NCI-H1417 (cell line): ENCODE measurements at places on chromosomes 7 and 10.

DNA sequence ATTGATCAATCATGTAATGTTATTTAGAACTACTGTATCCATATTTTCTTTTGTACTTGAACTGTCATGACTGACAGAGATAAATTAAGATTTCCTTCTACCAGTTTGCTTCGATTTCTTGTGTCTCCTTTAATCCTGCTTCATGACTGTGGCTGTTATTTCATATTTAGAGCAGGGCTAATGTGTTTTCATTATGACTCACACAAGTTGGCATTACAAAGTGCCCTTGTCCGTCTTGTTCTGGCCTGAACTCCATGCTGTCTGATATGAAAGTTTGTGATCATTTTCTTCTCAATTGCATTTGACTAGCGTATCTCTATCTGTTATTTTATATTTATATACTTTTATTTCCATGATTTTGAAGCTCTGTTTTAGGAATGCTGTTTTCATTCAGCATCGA, 344.1 kb upstream of the PRKCQ start:
- DNase-seq, result no peak

DNA sequence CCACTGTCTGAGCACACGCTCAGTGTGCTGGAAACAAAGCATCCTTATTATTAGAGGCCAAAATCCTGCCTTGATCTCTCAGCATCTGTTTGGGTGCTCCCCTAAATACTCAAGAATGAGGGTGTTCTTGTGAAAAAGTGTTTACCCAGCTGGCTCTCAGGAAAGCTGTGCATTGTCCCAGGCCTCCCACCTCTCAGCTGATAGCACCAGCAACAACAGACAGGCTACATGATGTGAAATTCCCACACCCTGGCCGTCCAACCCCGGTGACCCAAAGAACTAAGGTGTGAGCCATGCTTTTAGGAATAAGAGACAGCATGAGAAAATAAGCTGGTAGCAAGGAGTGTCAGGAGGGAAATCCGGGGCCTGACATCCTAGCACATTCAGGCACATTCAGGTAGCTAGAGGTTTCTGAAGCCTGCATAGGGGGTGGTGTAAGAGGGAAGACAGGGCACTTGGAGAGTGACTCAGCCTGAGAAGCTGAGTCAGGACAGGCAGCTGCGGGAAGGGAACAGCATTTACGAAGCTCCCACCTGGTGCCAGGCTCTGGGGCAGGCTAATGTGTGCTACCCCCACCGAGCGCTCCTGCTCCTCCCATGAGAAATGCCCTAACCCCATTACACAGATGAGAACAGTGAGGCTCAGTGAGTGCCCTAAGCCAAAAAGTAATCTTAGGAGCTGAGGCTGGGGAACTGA, 205.6 kb downstream of the GRID1 start:
- no peak for DNase-seq

DNA sequence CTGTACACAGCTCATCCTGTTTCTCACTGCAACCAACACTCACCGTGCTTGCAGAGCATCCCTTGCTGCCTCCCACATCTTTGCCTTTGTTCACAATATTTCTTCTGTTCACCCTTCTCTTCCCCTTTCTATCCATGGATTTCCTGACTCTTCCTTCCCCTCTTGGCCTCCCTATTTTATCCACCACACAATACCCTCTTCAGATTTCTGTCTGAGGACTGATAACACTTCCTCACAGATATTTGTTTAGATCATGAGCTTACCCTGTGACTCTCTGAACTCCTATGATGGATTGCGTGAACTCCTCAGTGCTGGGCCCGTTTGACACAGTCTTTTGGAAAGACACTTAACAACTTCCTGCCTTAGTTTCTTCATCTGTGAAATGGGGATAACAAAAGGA, 62.8 kb upstream of the GPR158 start:
- no peak for DNase-seq

- no peak for DNase-seq
These were observed 2.7 kb downstream of the TRUB1 start for GRCh38 chr10:114940735-114941134.

- no peak for DNase-seq
These were observed 6.4 kb downstream of the OR2F1 start for GRCh38 chr7:143960813-143961610.

DNA sequence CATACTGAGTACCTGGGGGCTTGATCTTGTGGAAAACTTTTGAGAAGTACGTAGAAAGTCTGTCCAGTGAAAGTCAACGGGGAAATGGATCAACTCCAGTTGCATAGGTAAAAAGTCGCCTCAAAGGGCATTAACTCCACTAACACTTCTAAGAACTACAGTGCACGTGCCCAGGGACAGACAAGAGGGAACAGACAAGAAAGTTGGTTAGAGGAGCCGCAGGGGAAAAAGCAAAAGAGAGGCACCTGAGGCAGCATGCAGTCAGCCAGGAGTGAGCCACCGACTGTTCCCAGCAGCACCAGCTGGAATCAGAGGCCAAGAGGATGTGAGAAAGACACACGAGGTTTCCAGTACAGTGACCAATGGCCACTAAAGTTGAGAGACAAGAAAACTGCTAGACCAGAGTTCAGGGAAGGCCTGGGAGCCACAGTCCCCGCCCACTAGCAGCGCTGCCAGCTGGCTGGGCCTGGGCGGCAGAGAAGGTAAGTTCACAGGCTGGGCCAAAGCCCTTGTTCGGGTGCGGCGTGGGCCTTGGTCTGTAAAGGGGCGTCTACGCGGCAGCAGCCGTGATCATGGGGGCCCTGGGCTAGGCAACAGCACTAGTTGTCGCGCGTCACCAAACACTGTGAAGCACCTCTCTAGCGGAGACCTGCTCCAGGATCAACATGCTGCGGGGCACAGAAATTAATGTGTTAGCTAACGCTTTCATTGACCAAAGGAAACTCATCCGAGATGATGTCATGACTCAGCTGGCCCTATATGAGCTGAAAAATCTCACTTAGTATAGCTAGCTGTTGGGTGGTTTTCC, 14.0 kb downstream of the ITGB1 start:
- DNase-seq, result no peak

DNA sequence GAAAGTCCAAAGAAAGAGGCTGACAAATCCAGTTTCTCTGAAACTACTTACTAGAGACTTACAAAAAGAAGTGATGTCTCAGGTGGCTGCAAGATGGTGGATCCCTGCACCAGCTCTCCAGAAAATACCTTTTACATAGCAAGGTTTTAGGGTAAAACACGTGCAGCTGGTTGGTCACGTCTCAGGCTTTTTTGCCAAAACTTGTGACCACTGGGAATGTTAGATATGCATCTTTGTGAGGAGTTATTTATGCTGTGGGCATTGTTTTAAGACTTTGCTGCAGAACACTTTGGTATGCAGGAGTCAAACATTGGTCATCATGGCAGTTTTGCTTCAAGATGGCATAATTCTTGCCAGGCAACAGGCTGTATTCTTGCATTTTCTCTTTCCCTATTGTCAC, 1352.8 kb downstream of the REEP3 start:
- DNase-seq, result no peak

DNA sequence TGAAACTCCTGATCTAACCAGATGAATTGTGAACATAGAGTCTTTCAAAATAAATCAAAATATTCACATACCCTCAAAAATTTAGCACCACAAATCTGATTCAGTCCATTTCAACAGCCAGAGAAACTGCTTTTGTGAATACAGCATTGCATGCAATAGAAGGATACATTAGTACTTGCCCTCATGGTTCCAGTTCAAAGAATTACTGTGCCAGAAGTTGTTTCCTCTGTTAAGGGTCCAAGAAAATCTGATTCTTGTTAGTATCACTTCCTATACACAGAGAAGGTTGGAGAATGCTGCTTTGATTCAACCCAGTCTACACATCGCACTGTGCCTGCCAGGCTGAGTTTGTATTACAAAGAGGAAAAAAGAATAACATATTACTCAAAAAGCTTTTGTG, 115.6 kb downstream of the TFEC start:
- DNase-seq, result no peak

DNA sequence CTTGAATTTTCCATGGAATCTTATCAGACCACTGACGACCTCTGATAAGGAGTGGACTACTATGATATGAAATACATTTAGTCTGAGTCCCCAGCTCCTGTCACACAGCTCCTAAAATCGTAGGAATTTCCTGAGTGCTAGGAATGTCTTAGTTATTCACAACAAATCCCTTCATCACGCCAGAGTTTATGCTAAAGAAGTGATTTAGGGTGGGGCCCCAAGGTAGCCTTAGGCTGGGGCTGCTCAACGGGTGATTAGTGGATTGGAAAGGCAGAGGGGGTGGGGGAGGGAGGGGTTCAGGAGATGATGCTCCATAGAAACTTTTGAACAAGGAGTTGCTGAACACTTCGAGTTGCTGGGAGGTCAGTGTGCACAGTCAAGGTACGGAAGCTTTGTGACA, 7.0 kb upstream of the TET1 start:
- no peak for DNase-seq

GRCh38 chr10:96290368-96291133, 13.7 kb upstream of the DNTT start:
- no peak for DNase-seq

GRCh38 chr10:80498833-80499741, 38.6 kb upstream of the SH2D4B start:
- DNase-seq, result no peak

DNA sequence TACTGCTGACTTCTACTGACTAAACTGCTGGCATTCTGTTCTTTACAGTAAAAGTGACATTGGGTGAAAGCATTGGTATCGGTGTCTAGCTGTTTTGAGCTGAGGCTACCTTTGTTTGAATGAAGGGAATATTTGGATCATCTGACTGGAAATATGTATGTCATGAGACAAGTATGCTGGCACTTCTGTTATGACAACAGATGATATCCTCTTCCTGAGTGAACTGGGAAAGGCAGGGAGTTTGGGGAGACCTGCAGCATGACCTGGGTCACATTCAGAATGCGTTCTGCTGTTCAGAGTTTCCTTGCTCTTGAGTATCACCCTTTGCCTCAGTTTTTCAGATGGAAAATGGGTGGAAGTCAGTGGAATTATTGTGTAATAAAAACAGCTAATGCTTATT, 81.8 kb downstream of the PLCE1 start:
- DNase-seq, result no peak

- peak; percentile 49 for DNase-seq
These were observed 84.0 kb downstream of the ANLN start for GRCh38 chr7:36473454-36474282.

GRCh38 chr7:51227861-51228260, 88.7 kb downstream of the COBL start:
- no peak for DNase-seq

DNA sequence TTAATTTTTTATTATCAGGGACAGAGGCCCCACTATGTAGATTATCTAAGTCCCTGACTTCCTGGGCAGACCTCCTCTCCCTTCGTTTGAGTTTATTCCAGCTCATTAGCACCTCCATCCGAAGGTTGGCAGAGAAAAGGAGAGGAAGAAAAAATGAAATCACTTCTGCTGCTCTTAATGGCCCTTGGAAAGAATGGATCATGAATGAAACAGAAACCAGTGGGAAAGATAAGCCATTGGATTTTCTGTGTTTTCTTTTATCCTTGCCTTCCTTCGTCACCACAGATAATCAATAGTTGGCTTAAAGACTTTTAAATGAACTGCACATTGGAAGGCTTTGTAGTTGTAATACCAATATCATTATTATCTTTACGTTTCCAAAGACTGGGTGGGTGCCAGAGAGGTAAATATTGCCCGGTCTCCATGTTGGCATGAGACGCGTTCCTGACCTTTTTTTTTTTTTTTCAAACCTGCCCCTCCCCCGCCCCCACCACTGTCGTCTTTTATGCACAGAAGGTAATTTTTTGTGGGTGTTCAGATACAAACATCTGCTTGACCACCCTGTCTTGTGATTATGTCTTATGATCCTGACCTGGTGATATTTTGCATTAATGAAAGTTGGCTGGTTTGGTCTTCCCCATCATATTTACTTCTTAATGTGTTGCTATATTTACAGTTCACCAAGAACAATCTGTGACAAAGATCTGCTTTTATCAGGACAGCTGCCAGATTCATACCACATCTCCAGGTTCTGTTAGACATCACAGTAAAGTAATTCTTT, 116.8 kb downstream of the ARID5B start:
- no peak for DNase-seq

DNA sequence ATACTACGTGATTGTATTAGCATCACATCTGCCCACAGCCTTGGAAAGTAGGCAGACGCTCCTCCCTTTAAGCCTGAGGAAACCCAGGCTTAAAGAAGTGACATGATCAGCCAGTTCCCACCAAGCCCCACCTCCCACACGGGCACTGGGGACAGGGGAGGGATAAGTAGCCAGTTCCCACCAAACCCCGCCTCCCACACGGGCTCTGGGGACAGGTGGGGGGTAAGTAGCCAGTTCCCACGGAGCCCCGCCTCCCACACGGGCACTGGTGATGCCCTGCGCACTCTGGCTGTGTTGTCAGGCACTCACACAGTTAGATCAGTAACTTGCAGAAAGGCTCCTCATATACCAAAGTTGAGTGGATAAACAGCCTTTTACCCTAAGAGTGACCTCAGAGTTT, 606.8 kb downstream of the PTPRN2 start:
- no peak for DNase-seq

DNA sequence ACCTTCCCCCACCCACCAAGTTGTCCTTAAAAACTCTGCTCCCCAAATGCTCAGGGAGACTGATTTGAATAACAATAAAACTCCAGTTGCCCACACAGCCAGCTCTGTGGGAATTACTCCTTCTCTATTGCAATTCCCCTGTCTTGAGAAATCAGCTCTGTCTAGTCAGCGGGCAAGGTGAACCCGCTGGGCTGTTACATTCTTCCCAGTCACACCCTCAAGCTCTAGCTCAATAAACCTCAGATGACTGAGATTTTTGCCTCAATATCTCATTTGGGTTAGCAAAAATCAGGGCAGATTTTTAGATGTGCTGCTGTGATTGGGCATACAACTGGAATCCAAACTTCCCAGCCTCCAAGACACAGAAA, 32.9 kb downstream of the SVOPL start:
- DNase-seq, result no peak

GRCh38 chr10:79242620-79243152, 104.6 kb upstream of the PPIF start:
- peak; percentile 74 for DNase-seq

- DNase-seq, result peak; percentile 23
These were observed 30.1 kb upstream of the KCNMA1 start for GRCh38 chr10:77667426-77668324.

DNA sequence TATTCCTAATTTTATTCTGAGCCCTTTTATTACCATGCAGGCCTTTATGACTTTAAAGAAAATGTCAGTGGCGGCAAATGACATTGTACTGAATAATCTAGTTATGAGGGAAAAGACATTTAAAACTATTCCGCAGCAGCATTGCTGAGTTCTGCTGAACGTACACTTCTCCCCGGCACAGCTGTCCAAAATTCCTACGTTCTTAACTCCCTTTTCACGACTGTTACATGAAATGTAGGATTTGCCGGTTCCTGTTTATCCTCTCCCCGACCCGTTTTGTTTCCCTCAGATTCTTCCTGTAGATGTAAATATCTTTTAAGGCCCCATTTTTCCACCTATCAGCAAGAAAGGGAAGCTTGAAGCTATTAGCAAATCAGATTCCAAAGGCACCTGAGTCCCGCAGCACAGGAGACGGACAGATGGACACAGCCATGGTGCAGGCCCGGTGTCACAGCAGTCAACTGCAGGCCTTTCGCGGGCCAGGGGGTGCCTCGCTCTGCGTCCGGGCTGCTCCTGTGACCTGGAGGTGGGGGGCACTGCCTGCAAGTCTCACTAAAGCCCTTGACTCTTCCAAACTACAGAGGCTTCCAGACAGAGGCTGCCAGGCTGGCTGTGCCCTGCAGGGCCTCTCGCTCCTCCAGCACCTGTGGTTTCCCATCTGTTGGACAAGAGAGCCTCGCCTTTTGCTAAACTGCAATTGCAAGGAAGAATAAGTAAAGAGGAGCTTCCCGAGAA, 485.0 kb upstream of the MGMT start:
- DNase-seq, result no peak

GRCh38 chr7:135180122-135180521, 9.6 kb upstream of the CYREN start:
- no peak for DNase-seq

- no peak for DNase-seq
These were observed 27.4 kb upstream of the GDI2 start for GRCh38 chr10:5840314-5841307.
